ENCODE measurements at places on chromosomes 2 and 18. TPM values are rescaled to one million over a fixed set of nuclear protein-coding genes. Genes with fewer than 3 reads are reported as not detected.

The CIB4 gene
- not detected for polyA plus RNA-seq

The MAL gene
- polyA plus RNA-seq, result 13.3 TPM

The PELI1 gene
- 15.4 TPM for polyA plus RNA-seq

DNA sequence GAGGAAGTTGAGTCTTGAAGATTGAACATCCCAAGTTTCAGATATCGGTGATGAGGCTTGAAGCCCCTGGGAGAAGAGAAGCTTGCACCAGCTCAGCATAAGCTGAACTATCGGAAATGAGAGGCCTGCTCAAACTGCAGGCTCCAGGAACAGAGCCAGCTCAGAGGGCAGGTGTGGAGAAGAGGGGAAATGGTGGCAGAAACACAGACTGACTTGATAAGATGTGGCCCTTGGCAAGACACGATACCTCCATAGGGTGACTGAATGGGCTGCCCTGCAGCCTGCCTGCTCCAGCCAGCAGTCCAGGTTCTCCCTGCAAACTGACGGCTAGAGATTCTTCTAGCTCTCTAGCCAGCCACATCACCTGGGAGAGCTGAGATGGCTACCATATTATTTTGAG, 86.6 kb downstream of the MYT1L start:
- DNase-seq, result no peak

DNA sequence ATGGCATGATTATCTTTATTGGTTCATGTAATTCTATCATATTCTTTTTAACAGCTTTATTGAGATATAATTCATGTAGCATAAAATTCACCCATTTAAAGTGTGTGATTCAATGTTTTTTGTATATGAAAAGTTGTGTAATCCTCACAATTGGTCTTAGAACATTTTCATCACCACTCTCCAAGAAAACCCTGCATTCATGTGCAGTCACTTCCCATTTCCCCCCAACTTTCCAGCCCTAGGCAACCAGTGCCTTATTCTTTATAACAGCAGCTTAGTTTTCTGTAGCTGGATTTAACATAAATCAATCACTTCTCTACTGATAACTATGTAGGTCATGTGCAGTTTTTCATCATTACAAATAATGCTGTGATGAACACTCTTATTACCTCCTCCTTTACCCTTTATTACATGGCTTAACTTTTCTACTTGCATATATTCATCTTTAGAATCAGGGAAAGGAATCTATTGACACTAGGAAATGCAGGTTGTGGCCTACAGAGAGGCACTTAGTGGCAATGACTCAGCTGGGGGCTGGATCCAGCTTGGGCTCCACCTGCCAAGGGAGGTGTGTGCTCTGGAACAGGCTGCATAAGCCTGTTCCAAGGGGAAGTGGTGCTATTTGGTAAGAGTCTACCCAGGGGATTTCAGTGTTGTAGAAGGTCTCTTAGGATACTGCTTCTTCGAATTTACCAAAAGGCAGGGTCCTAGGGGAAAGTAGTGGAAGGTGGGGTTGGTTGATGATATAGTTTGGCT, 89.1 kb downstream of the ETAA1 start:
- no peak for DNase-seq

- DNase-seq, result no peak
Measured at GRCh38 chr2:6941299-6942046, 24.3 kb downstream of the RNF144A start.

The HNMT gene
- 44.7 TPM for polyA plus RNA-seq

- no peak for DNase-seq
Measured at GRCh38 chr2:223513771-223514455, 88.2 kb downstream of the SCG2 start.

GRCh38 chr18:22110461-22110924, 58.9 kb upstream of the GATA6 start:
- DNase-seq, result no peak

- no peak for DNase-seq
Measured at GRCh38 chr2:74668087-74668486, 14.0 kb downstream of the SEMA4F start.

The FTCDNL1 gene
- polyA plus RNA-seq, result 1.4 TPM

DNA sequence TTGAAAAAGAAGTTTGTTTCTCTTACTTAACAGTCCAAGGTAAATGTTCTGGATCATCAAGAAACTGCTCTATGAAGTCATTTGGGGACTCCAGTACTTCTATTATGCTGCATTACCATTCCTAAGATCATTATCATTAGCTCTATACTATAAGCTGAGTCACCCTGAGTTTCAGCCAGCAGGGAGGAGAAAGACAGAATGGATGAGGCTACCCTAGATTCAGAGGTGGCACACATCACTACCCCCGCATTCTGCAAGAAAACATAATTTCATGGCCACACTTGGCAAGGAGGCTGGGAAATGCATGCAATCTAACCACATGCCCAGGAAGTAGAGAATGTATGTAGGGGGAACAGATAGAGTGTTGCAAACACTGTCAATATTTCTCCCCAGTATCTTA, 16.6 kb upstream of the LNPK start:
- DNase-seq, result no peak

DNA sequence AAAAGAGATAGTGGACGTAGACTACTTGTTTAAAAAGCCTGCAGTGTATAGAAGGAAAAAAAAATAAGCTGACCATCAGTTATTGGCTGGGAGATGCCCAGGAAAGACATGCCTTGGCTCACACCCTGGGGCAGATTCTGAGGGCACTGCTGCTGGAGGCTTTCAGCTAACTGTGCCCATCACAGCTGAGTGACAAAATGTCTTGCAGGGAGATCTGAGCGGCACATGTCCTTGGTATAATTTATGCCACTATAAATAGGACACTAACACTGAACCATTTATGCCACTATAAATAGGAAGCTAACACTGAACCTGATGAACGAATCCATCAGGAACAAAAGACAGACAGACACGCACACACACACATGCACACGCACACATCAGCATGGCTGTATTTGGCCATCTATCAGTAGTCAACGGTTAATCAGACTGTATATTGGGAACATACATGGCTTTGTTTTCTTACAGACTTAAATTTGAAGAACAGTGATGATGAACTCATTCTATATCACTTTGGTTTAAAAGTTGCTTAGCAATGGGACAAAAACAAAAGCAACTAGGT, 68.2 kb upstream of the NOSTRIN start:
- no peak for DNase-seq

DNA sequence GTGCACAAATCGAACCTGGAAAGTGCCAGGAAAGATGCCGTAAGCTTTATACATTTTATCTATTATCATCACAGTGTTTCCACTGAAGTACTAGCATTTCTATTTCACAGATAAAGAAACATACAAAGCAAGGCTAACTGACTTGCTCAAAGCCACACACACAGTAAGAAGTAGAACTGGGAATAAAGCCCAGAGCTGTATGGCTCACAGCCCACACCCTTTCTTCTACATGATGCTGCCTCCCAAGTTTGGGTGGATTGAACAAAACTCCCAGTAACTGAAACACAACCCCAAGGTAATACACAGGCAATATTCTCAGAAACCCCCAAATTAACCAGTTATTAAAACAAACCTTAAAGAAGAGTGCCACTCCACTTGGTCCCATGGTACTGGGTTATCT, 11.2 kb downstream of the SAP130 start:
- DNase-seq, result no peak

The STPG4 gene
- polyA plus RNA-seq, result 0.41 TPM

- no peak for DNase-seq
Measured at GRCh38 chr2:70977605-70978205, 725 bp upstream of the ANKRD53 start.

DNA sequence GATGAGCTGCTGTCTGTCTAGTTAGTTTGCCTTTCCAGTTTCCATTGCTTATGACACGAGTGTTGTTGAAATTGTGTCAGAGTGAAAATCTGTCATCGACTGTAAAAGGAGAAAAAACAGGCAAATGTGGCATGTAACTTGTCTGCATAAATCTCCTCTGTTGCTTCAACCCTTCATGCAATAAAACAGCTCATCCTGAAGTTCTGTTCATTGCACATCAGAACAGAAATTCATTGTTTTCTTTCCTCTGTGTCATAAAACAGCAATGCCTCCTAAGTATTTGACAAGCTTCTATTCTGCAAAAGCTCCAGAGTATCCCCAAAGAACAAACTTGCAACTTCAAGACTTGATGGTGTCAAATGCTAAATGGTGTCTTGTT, 432.1 kb downstream of the MEIS1 start:
- DNase-seq, result no peak

All from urinary bladder (tissue), 4 donors.